ENCODE measurements at places on chromosomes 5 and 9.

GRCh38 chr5:76326577-76327302 is 76.3 kb upstream of the IQGAP2 start:
- DNase-seq, result no peak

DNA sequence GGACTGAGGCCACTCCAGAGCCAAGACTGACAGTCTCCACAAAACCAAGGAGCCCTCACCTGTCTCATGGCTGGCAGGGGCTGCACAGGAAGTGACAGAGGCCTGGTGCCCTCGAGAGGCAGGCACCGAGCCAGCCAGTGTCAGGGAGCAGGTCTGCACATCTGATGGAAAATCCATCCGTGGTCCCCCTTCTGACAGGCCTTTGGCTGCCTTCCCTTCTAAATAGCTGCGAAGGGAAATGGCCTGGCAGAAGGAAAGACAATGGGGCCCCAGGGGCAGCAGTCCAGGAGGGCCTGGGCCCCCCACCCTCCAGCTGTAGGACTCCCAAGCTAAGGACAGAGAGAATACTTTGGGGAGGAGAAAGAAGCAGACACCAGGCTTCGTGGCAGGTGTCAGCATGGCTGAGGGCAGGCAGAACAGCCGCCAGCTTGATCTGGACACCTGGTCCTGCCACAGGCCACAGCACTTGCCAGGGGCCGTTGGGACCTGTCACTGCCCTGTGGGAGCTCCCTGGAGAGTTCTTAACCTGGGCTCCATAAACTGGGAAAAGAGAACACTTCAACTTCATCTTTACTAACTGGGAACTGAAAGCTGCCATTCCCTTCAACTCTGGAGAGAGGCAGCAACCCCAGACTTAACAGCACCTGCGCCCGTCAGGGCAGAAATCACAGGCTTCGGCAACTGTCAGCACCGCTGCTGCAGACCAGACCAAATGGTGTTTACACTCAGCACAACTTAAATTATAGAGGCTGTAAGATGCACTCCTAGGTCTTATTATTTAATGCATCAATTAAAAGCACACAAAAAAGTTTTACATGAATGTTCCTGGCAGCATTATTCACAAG is 22.0 kb downstream of the ADAMTS2 start:
- no peak for DNase-seq

DNA sequence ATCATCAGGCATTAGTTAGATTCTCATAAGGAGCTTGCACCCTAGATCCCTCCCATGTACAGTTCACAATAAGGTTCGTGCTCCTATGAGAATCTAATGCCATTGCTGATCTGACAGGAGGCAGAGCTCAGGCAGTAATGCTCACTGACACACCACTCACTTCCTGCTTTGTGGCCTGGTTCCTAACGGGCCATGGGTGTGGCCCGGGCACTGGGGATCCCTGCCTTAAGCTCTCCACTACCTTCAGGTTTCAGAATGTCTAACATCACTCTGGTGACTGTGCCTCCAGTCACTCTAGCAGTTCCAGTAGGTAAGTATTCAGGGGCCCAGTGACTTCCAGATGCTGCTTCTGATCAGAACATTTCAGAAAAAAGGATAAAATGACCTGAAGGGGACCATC is 152.4 kb downstream of the LRRC70 start:
- no peak for DNase-seq

- DNase-seq, result no peak
Observed at GRCh38 chr9:32345243-32345642, 39.2 kb upstream of the ACO1 start.

DNA sequence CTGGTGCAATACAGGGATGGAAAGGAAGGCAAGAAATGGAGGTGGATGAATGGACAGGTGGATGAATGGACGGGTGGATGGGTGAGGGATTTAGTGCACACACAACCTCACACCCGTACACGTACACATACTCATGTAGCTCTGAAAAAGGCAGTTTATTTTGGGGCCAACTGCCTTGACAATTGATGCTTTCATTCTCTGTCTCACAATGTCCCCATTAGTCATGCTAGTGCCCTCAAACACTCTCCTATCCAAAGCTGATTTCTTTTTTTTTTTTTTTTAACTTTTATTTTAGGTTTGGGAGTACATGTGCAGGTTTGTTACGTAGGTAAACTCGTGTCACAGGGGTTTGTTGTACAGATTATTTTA is 495.0 kb downstream of the DMAC1 start:
- no peak for DNase-seq

GRCh38 chr5:68924481-68925145 is 169.2 kb upstream of the SLC30A5 start:
- no peak for DNase-seq

DNA sequence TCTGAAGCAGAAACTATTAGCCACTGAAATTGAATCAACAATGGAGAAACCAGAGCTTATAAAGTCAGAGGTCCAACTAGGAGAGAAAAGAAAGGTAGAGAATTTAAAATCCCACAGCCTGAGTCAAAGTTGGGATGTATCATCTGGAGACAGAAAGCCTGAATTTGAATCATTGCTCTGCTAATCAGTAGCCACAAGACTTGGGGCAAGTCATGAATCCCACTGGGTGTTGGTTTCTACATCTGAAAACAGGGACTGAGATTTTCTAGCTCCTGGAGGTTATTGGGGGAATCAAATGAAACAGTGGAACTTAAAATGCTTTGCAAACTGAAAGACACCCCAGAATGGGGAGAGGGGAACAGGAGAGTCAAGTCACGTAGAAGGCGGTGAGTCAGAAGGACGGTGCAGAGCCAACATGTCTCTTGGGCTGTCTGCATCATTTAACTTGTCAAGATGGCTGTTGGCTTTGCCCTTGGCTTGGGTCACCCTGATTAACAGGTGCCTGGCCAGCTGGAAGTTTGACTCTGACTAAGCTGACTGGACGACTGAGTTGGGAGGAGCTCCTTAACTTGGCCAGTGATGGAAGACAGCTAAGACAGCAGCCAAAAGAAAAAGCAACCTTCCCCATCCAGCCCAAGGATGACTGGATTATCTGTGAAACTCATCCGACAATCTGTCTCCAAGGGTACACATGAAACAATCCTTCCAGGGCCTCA is 60.6 kb upstream of the ADRA1B start:
- no peak for DNase-seq

DNA sequence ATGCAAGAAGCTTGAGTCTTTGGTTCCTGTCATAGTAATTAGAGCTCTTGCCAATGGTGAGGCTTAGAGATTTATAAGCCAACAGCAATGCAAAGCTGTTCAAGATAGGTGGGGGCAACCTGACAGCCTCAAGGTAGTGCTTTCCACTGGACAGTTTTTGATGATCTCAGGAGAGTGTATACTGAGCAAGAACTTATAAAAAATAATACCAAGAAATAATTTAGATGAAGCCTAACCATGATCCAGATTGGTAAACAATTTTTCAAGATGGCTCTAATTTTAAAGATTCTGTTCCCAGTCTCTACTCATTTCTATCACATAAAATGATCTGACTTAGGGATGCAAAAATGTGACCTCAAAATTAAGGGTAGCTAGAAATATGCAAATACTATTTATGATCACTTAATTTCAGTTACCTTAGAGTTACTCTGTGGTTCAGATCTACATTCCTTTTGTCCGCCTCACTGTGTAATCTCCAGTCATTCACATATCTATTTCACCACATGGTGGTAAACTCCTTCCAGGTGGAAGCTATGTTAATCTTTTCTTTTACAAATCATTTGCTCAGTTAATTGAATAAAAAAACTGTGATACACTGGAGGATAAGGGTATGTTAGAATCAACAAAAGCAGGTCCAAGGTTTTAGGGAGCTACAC is 1228.0 kb upstream of the C9orf72 start:
- no peak for DNase-seq

- no peak for DNase-seq
Observed at GRCh38 chr5:32195265-32195664, 21.1 kb upstream of the GOLPH3 start.

DNA sequence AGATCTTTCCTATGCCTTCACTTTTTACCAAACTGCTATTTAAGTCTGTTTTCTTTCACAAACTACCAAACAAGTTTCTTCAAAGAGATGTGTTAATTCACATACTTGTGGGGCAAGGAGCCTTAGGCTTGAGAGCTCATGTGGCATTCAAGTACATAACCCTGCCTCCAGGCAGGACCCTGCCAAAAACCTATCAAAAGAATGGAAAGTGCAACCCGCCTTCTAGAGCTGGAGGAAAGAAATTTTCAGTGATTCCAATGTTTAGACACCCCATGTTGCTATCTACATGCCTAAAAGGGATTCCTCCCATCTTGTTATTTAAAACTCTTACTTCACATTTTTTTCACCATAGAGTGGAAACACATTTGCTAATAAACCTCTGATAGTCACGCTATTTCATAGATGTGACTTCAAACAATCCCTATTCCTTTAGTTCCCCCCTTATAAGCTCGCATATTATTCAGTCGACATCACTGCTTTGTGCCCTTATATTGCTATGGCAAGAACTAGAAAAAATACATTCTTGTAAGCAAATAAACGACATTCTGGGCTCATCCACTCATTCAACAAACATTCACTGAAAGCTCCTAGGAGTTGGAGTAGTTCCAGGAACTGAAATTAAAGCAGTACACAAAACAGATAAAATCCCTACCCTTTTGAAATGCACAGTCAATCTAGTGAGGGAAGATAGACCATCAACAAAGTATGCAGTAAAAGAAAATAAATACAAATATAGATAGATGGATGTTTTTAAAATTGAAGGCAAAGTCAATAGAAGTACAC is 518.1 kb downstream of the ELAVL2 start:
- no peak for DNase-seq

DNA sequence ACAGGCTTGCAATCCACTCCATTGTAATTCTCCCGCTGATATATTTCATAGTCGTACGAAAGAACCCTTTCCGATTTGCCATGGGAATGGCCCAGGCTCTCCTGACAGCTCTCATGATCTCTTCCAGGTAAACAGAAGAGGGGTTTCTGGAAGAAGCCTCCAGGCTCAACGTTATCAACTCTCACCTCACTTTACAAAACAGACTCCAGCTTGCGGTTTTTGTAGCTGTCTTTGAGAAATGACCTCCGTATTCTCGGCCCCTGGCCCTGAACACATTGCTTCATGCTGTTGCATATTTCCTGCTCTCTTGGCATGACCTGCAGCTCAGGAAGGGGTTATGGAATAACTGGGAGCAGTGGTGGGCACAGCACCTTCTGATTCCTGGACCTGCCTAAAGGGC is 85.7 kb downstream of the SLC1A1 start:
- no peak for DNase-seq

- no peak for DNase-seq
Observed at GRCh38 chr9:109251080-109251775, 69.6 kb downstream of the EPB41L4B start.

DNA sequence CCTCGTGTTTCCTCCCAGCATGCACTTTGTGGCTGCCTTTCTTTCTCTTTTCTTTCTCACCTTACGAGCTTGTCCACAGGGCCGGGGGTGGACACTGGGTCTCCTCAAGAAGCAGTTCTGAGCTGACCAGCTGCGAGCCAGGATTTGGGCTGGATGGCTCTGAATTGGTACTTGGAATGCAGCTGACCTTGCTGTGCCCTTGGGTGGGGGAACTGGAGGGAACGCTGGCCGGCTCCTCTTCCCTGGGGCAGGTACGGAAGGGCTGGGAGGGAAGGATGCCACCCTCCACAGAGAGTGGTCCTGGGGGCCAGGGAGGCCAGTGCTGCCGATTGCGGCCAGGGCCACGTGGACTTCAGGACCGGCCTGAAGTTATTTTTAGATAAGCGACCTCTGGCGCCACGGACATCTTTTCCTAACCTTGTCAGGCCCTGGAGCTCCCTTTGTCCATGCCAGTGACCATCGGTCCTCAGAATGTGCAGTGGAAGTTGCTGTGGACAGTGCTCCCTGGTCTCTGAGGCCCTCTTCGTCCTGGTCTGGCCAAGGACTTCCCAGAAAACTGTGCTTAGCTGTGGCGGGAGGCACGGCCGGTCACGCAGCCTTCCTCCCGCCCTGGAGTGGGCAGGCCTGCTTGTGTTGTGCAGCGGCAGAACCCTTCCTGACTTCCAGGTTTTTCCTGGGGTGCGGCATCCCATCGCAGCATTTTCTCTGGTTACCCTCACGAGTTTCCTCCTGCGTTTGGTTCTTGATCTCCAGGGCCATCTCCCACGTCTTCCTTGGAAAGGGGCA is 13.5 kb upstream of the AHRR start:
- no peak for DNase-seq

- no peak for DNase-seq
Observed at GRCh38 chr5:150070821-150071220, 15.5 kb downstream of the CSF1R start.

DNA sequence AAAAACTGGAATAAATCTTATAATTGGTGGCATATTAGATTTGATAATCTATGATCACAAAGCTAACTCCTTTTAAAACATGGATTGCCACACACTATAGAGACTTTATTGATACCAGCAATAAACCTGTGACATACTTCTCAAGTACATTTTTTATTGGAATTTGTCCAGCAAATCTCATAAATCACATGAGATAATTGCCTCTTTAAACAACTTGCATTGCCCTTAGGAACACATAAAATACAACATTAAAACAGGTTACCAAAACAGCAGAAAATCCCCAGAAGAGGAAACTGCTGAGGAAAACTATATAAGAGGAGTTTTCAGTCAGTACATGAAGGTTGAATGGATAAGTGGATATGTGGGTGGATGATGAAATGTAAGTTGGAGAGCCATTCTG is 124.6 kb downstream of the SNCAIP start:
- no peak for DNase-seq

- DNase-seq, result no peak
Observed at GRCh38 chr9:32704343-32704742, 68.9 kb upstream of the TAF1L start.

GRCh38 chr5:149549461-149550267 is 1.6 kb downstream of the CSNK1A1 start:
- no peak for DNase-seq

- no peak for DNase-seq
Observed at GRCh38 chr9:95791695-95792094, 83.8 kb upstream of the ERCC6L2 start.

GRCh38 chr9:85534340-85534739 is 207.4 kb downstream of the AGTPBP1 start:
- no peak for DNase-seq

DNA sequence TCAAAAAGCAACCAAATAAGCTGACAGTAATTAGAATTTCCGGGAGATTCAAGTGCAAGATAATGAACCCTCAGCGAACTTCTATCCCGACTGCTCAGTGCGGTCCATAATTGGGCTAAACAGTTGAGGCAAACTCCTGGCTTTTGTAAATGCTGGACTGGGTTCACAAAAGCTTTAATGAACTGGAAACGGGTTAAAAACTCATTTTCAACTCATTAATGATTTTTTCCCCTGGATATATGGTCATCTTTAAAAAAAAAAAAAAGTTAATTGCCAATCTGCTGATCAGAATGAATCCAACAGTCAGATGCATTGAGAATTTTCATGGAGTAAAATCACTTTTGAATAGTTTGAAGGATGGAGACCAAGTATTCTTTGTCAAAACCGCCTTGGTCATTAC is 79.5 kb upstream of the WWC1 start:
- no peak for DNase-seq

DNA sequence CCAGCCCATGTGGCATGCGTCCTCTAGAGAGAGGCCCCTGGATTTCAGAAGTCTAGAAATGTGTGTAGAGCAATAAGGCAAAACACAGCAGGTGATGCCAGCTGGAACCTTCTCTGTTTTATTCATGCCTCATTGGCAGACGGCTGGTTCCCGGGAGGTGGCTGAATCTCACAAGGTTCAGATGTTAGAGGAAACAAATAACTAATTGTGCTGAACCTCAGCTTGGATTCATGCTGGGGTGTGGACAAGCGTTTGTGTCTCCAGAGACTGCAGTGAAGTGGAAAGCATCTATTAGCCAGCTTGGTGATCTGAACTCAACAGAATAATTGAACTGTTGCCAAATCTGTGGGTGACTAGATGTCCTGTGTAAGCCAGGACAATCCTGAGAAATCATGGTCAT is 131.1 kb upstream of the NR4A3 start:
- no peak for DNase-seq

GRCh38 chr5:112479418-112479817 is 60.3 kb upstream of the EPB41L4A start:
- DNase-seq, result no peak

Data from activated CD8-positive, alpha-beta memory T cell treated with anti-CD3 and anti-CD28 coated beads for 4 hours (primary cell).